ENCODE measurements at places on chromosomes 1 and 21.

GRCh38 chr1:54483875-54484437, 64.1 kb upstream of the ACOT11 start:
- DNase-seq = no peak

DNA sequence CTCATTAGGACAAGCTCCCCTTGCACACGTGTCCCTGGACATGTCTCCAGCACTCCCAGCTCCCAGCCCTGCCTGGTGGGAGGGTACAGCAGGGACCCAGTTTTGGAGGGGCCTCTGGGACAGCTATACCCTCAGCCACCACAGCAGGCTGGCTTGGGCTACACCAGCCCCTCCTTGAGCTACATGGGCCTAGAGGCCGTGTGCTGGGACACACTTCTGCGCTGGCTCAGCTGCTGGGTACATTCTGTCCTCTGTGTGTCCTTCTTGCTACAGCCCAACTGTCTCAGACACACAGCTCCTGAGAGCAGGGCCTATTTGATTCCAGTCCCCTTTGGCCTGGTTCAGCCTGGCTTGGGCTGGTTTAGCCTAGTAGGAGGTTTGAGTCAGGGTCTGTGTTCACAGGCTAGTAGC, 26.7 kb downstream of the DMAP1 start:
- DNase-seq = no peak

DNA sequence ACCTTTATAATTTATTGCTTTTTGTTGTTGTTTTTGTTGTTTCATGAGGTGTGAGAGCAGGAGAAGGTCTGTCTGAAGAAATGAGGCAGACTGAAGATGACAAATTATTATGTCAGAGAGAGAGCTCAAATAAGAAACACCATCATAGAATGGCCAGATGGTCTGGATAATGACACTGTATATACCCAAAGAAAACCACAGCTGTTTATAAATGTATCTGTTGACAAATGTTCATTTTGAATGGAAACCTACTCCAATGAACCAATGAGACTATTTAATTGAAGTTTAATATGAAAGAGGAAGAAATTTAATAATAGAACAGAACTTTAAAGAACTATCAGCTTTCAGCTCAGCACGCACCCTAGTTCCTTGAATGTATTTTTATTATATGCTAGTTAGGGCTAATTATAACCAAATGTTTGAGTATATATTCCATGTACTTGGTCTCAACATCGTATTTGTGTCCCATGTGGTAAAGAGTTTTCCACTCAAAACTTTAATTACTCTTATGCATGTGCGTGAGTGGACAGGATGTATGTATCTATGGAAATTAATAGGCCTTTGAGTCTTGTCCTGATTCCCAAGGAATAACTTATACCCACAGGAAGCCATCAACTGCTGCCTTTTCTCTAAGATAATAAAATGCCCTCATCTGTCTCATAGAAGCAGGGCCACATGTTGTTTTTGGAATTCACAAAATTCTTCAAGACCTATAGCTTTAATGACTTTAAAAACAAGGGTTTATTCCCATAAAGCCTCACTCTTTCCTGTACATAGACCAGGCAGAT, 202.7 kb downstream of the KCNK2 start:
- no peak for DNase-seq

- no peak for DNase-seq
Observed at GRCh38 chr1:39800471-39800835, 11.8 kb upstream of the BMP8B start.

DNA sequence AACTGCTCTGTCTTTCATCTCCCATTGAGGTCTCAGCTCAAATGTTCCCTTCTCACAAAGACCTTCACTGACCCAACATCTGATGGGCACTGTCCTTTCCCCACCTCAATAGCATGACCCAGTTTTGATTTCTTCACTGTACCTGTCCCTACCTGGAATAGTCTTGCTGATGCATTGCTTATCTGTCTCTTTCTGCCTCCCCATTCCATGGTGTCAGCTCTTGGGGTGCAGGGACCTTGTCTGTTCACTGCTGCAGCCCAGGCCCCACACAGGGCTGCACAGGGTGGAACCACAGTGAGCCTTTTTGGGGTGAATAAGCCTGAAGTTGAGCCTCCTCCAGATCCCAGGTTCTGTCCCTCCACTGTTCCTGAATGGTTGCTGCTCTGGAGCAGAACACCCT, 414.9 kb downstream of the PTPRU start:
- DNase-seq = no peak

GRCh38 chr1:6803357-6803756, 18.1 kb downstream of the CAMTA1 start:
- DNase-seq = no peak

- DNase-seq = no peak
Observed at GRCh38 chr1:113055570-113055969, 17.4 kb upstream of the LRIG2 start.

Data from AG09319 (cell line).